ENCODE measurements at places on chromosomes 2 and 18.

DNA sequence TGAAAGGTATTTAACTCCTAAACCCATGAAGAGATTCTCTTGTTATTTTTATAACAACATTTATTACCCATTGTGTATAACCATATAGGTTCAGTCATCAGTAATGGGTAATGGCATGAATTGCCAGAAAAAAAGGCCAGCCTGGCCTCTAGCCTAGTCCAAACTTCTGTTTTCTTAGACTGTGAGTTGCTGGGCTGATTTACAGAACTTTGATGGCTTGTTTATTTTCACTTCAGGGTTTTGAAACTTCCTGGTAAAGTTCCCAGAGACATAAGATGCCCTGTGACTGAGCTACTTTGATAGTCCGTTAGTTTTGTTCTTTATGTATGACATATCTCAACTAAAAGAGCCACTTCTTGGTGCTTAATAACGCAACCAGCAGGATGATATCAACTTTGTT lies 164.8 kb downstream of the METTL4 start:
- DNase-seq = no peak

GRCh38 chr2:12797815-12798214 lies 81.1 kb downstream of the TRIB2 start:
- no peak for DNase-seq

GRCh38 chr2:11009891-11010290 lies 98.2 kb downstream of the KCNF1 start:
- DNase-seq = no peak

DNA sequence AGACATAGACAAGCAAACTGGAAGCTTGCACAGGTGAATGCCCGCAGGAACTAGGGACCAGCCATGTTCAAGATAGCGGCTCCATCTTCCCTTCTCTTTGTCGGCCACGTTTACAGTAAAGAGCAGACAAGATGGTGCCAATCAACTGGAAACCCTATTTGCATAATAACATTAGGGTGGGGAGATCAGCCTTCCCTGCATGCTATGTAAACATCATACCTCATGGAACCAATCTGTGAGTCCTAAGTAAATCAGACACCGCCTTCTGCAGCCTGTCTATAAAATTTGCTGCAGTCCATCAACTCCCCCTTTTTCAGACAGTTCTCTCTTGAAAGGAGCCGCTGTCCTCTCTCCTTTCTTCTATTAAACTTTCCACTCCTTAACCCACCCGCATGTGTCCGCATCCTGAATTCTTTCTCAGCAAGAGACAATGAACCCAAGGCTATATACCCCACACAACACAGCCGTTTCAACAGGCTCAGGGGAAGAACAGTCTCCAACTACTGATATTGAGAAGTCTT lies 384.4 kb downstream of the EIPR1 start:
- no peak for DNase-seq

DNA sequence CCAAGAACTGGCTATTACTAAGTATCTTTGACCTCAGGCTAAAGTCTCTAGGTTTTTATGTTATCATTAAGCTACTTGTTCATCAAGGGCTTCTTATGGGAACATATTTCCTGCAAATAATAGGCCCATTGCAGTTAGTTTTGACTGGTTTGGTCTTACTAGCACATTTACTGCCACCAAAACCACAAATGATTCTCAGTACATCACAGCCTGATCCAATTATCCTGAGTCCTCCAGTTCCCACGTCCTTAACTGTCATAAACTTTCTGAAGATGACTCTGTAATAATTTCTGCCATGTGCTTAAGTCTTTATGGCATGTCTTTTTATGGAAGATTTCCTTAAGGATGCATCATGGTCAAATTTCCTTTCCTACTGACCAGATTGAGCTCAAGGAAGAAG lies 123.3 kb upstream of the TANK start:
- DNase-seq = no peak

DNA sequence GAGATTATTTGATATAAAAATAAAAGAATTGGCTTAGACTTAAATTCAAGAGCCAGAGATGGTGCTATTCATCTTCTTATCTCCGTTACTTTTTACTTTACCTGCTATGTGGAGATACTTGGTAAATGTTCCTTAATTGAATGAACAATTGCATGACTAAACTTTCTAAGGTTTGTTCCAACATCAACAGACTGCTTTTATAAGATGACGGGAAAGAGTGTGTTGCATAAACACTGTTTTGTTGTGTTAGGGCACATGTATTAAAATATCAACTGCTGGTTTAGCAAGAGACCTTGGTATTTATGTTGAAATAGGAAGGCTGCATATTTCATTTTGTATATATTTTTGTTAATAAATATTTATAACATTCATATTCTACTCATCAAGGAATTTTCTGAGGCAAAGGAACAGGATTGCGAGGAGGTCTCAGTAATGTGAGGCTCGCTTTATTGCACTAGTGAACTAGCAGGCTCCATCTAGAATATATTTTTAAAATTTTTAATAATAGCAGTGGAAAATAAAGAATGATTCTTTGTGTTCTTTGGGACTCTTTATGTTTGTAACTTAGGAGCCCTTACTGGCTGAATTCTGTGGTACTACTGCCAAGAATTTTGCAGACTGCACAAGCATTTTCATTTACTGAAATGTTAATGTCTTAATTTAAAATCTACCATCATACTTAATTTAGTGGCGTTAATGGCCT lies 10.7 kb upstream of the NFE2L2 start:
- DNase-seq = no peak

- DNase-seq = no peak
Measured at GRCh38 chr18:23155537-23155936, 20.3 kb downstream of the CABLES1 start.

GRCh38 chr2:12282780-12283695 lies 433.7 kb upstream of the TRIB2 start:
- no peak for DNase-seq

DNA sequence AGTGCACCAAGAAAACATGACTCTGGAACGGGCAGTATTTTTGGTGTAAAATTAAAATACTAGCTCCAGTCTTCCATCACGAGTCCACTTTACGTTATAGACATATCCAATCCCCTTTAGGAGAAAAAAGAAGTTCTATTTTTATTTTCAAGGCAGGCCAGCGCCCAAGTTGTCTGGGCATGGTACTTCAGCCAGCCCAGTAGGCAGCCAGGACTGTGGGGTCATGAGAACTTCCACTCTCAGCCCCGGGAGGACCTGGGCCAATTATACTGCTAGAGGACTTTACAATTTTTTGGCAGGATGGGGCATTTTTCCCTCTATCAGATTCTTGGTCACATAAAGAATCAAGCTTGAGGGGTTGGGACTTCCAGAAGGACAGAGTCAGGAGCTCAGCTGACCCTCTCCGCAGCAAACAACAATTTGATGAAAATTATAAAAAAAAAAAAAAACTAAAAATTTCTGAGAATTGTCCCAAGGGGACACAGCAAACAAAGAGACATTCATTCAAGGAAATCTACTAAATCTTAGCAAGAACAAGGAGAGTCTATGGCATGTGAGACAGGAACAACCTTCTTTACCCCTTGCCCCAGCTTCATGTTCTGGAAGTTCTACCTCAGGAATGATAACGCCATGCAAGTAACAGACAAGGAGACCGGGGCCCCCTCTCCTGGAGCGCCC lies 37.3 kb upstream of the B3GNT2 start:
- DNase-seq = no peak

GRCh38 chr2:176158855-176159662 lies 2.0 kb downstream of the HOXD3 start:
- no peak for DNase-seq

GRCh38 chr2:14996351-14997014 lies 364.0 kb downstream of the LRATD1 start:
- DNase-seq = no peak

GRCh38 chr2:96685577-96686459 lies 43.3 kb downstream of the FER1L5 start:
- no peak for DNase-seq

DNA sequence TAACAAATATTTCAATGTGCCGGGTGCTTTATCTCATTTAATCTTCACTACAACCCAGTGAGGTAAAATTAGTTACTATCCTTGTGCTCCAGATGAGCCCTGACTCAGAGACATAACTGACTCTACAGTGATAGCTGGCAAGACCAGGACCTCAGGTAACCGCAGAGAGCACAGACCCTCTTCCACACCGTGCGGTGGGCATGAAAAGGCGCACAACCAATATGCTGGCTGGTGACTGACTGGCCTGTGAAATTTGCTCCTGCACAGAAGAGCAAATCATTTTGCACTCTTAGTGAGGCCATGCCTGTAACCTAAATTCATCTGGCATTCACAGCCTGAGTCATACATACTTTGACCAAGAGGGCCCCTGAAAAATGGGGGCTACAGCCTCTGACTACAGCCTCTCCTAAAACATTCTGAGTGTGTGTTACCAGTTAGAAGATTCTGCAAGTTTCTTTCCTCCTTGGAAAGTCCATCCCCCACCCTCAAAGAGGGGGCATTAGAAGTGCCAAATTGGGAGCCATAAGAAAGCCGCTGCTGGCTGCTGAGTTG lies 22.4 kb upstream of the MSGN1 start:
- DNase-seq = no peak

Measured in activated T-cell treated with anti-CD3 and anti-CD28 coated beads for 4 hours (primary cell).